ENCODE measurements at places on chromosomes 16 and 17.

DNA sequence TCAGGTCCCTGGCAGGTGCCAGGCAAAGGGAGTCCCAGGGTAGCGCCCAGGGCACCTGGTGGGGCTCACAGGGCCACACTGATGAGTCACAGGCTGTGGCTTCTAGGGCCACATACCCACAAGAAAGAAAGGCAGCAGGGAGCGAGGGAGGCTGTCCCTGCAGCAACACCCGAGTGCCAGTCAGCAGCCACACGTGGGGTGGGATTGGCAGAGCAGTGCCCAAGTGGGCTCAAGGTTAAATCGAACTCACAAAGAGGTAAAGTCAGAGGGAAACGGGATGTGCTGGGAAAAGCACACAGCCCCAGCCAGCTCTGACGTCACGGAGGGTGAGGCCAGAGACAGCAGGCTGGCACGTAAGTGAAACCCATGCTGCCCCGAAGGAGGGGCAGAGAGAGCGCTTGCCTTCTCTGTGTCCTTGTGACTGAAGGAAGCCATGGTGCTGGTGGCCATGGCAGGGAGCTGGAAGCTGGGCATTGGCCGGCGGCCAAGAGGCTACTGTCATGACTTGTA is 33.8 kb downstream of the FA2H start:
- no peak for DNase-seq

- no peak for DNase-seq
Measured at GRCh38 chr16:71287911-71288310, 1.3 kb downstream of the CMTR2 start.

DNA sequence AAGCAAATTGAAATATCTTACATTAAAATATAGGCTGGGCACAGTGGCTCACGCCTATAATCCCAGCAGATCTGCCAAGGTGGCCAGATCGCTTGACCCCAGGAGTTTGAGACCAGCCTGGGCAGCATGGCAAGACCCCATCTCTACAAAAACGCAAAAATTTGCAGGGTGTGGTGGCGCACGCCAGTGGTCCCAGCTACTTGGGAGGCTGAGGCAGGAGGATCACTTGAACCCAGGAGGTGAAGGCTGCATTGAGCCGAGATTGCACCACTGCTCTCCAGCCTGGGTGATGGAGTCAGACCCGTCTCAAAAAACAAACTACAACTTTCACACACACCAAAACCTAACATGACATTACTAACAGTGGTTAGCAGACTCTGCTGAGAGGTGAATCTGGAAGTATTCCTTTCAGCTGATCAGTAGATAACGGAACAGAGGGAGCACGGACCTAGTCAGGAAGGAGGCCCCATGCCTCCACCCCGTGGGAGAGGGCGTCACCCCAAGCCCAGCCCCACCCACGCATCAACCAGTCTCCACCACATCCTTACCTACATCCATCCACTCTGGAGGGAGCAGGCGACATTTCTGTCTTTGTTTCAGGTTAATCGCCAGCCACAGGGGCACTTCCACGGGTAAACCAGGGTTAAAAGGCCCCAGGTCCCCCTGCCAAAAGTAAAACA is 1.7 kb downstream of the GINS2 start:
- DNase-seq = no peak

DNA sequence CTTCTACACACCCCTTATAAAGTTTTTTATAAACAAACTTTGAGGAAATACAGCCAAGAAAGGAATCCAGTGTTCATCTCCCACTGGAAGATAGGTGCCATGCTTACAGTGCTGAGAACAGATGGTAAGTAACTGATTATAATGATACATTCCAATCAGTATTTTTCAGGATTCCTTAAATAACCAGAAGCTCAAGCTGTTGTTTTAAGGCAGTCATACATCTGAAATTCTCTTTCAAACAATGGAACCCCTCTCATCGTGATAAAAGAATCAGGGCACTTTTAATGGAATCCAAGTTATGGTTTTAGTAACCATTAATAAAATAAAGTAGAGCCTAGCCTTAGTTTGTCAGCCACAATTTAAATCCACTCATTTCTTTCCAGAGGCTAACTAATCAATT is 56.1 kb upstream of the STAC2 start:
- no peak for DNase-seq

DNA sequence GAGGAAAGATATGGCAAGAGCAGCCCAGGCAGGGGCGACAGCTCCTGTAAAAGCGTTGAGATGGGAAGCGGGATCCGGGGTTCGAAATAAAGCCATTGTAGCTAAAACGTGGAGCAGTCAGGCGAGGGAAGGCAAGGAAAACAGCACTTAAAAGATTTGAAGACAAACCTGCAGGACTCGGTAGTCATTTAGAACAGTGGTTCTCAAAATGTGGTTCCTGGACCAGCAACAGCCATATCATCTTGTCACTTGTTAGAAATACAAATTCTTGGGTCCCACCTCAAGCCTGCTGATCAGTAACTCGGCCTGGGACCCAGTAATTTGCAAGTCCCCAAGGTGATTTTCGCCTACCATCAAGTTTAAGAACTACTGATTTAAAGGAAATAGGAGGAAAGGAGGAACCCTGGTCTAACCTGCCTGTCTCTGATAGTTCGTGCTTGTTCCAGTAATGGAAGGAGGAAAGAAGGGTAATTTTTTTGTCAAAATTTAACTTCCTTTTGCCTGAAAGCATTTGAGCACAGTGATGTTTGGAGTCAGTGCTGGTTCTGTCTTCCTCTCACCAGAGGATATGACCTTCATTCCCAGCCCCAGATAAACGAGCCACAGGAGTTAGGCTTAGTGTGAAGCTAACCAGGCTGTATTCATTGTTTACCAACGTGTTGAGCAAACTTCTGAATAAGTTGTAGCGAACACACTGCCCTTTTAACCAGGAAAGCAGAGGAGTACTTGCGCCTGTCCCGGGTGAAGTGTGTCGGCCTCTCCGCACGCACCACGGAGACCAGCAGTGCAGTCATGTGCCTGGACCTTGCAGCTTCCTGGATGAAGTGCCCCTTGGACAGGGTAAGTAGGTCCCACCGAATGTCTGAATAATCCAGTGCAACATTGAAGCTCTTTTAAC is 1.1 kb downstream of the ORC6 start:
- no peak for DNase-seq

DNA sequence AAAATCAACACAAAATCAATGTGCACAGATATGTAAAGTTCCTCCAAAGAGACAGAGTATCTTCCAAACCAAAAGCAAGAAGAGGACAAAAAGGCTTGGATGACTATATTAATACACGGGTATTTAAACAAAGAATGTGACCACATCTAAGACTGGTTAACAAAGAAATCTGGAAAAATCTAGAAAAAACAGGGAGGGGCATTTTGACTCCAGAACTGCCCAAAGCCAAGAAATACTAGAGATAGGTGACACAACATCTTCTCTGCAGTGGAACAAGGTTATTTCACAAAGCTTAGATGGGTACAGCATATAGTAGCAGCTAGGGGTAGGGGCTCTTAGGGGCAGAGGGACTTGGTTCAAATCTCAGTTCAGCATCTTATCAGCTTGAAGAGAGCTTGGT is 10.3 kb downstream of the RFFL start:
- DNase-seq = no peak

DNA sequence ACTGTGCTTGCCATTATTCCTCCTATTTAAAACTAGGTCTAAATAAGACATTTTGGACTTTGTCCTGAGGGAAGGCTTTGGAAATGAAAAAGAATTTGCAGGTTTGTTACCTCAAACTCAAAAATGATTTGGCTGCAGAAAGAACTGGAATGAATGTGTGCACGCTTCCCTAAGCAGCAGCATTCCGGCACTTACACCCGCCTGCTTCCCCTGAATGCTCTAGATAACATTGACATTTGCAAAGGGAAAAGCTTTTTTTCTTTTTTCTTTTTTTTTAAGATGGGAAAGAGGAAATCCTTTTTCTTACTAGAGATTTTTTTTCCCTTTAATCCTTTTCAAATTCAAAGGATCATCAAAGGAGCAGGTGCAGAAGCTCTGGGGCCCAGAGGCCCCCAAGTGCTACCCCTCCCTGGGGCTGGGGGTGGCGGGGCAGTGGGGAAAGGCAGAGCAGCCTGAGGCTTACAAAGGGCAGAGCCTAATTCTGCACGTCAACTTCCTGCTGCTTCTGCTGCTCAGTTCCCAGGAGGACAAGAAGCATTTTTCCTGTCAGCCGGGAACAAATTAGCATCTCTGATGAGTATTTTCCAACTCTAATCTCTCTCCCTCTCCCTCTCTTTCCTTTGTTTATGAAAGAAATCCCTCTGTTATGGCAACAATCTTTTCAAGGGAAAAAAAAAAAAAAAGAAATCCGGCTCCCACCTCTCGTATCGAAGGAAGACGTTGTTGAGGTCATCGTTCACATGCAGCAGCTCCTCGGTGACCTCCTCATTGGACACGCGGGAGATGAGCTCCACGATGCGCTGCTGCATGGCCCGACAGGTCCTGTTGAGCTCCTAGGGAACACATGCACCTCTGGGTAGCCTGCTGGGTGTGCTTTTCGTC is 32.1 kb upstream of the SREBF1 start:
- no peak for DNase-seq

- DNase-seq = no peak
Measured at GRCh38 chr17:30263552-30264333, 28.0 kb downstream of the BLMH start.

DNA sequence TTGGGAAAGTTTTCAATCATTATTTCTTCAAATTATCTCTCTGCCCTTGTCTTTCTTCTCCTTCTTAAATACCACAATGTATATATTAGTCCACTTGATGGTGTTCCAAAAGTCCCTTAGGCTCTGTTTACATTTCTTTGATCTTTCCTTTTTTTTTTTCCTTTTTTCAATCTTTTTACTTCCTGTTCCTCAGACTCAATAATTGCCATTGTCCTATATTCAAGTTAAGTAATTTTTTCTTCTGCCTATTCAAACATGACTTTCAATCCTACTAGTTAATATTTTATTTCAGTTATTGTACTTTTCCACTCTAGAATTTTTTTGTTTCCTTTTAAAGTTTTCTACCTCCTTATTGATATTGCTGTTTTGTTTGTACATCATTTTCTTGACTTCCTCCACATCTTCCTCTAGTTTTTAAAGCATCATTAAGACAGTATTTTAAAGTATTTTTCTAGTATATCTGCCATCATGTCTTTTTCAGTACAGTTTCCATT is 15.8 kb upstream of the UQCRC2 start:
- no peak for DNase-seq

GRCh38 chr17:78124081-78124835 is 4.3 kb downstream of the TMC6 start:
- DNase-seq = no peak

DNA sequence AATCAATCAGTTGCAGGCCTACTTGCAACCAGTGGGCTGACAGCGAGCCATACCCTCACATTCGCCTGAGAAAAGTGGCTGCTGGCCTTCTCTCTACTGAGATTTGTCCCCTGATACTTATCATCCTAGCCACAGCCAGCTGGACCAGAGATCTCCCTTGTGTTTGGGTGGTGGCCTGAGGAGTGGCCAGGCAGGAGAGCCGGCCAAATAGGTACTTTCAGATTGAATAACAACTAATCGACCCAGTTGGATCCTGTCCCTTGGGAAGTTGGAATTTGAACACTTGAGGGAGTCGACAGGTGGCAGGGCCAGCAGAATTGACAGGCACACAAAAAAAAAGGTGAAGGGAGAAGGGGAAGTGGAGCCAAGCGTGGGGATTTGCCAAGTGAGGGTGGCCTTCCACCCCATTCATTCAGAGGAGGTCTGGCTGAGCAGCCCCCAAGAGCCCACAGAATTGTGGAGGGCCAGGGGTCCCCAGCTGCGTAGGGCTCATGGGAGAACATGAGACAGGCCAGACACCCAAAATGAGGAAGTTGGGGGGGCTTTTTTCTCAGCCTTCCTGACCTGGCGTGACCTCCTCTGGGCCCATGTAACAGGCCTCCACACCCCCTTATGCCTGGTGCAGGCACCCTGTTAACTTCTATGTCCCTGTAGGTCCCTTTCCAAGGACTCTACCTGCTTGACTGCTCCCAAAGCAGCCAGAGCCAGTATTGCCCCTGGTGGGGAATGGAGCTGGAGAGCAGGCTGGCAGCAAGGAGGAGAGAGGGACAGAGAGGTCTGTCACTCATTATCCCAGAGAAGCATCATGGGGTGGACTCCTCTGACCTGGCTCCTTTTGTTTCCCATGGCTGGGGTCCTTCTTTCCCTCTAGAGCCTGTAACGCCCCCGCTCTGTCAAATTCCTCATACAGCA is 2.9 kb upstream of the RANGRF start:
- no peak for DNase-seq

GRCh38 chr16:15618392-15618791 is 24.6 kb downstream of the MARF1 start:
- no peak for DNase-seq

GRCh38 chr17:39951924-39952679 is 10.7 kb upstream of the GSDMA start:
- DNase-seq = no peak

DNA sequence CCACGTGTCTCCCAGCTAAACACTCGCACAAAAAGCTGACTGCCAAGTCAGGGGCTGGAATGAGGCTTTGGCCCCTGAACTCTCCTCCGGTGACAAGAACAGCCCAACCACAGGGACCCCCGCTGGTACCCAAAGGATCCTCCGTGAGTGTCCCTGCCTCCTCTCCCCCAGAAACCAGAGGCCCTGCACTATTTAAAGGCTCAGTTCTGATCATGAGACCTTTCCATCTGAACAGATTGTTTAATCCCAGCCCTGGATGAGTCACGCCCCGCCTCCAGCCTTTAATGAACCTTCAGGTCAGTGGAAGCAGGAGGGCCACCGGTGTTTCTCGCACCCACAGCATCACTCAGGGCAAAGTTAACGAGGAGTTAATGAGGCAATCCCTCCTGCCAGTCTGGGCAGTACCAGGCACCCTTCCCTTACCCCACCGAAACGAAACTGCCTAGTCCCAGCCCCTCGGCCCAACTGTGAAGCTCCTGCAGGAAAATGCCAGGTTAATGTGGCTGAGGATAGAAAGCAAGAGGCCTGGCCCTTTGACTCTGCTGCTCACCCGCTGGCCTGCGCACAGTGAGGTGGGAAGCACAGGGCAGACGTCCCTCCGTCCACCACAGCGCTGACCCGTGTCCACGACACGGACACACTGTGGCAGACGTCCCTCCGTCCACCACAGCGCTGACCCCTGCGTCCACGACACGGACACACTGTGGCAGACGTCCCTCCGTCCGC is 32.4 kb downstream of the TIMM22 start:
- no peak for DNase-seq

DNA sequence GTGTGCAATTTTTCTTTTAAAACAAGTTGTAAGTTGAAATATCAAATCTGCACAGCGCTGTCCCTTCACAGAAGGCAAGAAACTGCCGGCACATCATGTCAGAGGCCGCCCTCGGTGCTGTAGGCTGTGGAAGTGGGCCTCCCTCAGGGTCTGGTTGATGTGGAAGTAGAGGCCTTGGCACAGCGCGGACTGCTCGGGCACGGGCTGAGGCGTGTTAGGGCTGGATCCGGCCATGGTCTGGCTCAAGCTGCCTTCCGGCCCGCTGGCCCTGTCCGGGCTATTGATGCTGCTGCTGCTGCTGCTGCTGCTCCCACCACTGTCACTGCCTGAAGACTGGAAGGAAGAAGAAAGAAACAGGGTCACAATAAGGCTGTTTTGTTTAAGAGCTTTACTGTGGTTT is 16.6 kb downstream of the COG1 start:
- DNase-seq = no peak

- no peak for DNase-seq
Measured at GRCh38 chr17:79332011-79332554, 257.5 kb downstream of the ENGASE start.
